ENCODE measurements at places on chromosomes 6 and 20.

DNA sequence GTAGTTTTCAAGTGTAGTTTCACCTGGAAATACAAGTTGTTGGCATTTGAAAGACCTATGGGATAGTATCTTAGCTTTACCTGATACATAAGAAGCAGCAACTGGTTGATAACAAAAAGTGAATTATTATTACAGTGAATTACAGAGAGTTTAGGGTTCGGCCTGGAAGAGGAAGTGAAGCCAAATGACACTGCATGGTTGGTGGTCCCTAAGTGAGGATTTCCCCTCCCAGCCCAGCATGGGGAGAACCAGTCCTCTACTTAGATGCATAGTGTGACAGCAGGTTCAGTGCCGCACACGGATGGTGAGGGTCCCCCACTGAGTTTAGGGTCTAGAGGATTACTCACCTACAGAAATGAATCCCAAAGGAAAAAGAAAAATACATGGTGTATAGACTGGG is 18.1 kb downstream of the HLA-DPB1 start:
- no peak for DNase-seq

DNA sequence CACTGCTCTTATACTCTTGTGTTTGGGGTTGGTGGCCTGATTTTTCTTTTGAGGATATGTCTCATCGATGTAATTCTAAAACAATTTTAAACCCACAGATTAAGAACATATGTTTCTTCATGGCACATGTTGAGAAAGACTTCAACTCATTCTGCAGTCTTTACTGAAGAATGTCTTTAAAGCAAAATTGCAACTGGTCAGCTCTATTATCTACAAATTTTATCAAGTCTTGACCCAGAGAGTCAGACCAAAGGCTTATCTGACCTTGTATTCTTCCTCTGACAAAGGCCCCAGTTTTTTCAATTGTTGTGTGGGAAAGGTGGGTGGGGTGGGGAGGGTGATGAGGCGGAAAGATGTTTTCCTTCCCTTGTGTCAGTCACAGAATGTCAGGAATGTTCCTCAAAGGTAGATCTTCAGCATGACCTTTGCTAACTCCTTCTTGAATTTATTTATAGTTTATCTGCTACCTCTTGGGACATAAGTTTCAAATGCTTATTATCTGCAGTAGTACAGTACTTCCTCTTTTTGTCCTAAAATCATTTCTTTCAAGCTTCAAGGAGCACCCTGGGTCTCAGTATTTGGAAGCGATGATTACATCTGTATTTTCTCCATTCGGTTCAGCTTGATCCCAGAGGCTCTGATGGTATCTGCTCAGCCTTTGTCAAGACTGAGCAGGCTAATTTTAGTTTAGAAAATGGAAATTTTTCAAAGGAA is 63.2 kb upstream of the TIAM2 start:
- DNase-seq = no peak

DNA sequence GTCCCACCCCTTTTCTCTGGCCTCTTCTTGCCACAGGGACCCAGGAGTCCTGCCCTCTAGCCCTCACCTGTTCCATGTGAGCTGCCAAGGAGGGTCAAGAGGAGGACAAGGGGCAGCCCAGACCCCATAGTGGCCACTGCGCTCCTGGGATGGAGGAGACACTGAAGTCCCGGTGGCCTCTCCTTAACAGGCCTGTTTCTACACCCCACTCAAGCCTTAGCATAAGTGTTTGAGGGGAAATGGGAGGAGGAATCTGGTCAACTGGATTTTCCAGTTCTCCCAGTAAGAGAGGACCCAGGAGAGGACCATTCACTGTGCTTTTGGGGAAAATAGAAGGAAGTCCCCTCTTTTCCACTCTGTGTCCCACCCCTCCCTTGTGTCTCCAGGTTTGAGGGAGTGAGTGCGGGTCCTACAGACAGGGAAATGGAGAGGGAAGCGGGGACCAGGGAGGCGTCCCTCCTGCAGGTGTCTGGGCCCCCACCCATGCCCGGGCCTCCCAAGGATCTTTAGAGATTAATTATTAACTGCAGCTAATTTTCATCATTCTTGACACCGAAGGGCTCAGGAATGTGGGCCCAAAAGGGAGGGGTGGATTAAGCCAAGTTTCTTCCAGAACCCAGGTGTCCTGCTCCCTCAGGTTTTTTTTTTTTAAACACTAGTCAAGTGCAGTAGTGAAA is at the start of gene SFTA2:
Gene SFTA2, minus strand, starts transcription at position 202 of the 677 bp plus-strand sequence. Its CDS starts 74 bp downstream, at position 128.
- no peak for DNase-seq

GRCh38 chr6:105207524-105208269 is 27.9 kb upstream of the POPDC3 start:
- no peak for DNase-seq

DNA sequence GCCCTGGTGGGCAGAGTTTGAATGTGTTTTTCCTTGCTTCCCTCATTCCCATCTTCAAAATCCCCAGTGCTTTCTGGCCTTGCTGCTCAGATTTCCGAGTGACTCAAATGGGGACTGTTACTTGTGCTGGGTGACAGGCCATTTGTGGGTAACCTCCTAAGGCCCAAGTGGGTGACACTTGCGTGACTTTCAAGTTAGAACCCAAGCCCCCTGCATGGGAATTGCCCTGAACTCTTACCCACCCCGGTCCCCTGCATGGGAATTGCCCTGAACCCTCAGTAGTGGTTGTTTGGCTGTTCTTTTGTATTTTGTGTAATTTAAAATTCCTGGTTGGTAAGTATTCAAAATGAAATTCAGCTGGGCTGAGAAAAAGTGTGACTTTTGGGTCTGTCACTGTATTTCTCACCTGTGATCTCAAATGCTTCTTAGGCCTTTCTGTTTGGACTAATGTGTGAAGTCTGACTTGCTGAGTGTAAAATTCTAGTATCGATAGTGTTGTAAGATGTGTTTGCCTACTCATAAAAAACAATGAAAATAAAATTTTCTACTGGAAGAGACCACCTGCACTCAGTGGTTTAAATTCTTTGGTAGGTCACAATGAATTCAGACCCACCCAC is 12.4 kb upstream of the RBM38 start:
- DNase-seq = no peak

- DNase-seq = no peak
These were observed 60.9 kb downstream of the TFAP2C start for GRCh38 chr20:56689852-56690485.
